PC-9 (cell line): ENCODE measurements at places on chromosomes 5 and 9. TPM values are rescaled to one million over a fixed set of nuclear protein-coding genes. Genes with fewer than 3 reads are reported as not detected.

GRCh38 chr5:121489972-121490371 lies 361.7 kb upstream of the FTMT start:
- no peaks in the 10 kb centered on the region for H3K36me3 ChIP-seq
- no peaks in the 10 kb centered on the region for H3K27me3 ChIP-seq
- no peaks in the 10 kb centered on the region for H3K4me1 ChIP-seq
- no peak overlapping the region for H3K4me3 ChIP-seq
- no peak overlapping the region for H3K27ac ChIP-seq

GRCh38 chr5:77319117-77319804 lies 108.8 kb downstream of the PDE8B start:
- H3K27ac ChIP-seq, result no peak overlapping the region
- no peak for DNase-seq
- H3K36me3 ChIP-seq, result no peaks in the 10 kb centered on the region

GRCh38 chr9:136835162-136835931 lies 6.9 kb upstream of the AJM1 start:
- no peaks in the 10 kb centered on the region for H3K4me1 ChIP-seq

GRCh38 chr9:87909310-87910041 lies 8.3 kb upstream of the SPATA31C1 start:
- H3K4me3 ChIP-seq, result no peak overlapping the region
- H3K4me1 ChIP-seq, result no peaks in the 10 kb centered on the region
- no peaks in the 10 kb centered on the region for H3K27me3 ChIP-seq
- H3K27ac ChIP-seq, result no peak overlapping the region

GRCh38 chr5:122517091-122517490 lies 205.1 kb downstream of the SNCAIP start:
- no peak for DNase-seq
- no peaks in the 10 kb centered on the region for H3K36me3 ChIP-seq
- no peaks in the 10 kb centered on the region for H3K4me1 ChIP-seq
- no peak overlapping the region for H3K4me3 ChIP-seq
- no peaks in the 10 kb centered on the region for H3K27me3 ChIP-seq

The PPP6C gene
- total RNA-seq, result 34.6 and 49.6 TPM in 2 replicates

The ABCA2 gene
- total RNA-seq, result 79.2 and 115 TPM in 2 replicates

The PKD2L2 gene
- total RNA-seq, result 0.46 and 0.50 TPM in 2 replicates
